ENCODE measurements at places on chromosomes 7 and 10.

GRCh38 chr10:120715171-120715570 is 136.0 kb upstream of the WDR11 start:
- DNase-seq = no peak

DNA sequence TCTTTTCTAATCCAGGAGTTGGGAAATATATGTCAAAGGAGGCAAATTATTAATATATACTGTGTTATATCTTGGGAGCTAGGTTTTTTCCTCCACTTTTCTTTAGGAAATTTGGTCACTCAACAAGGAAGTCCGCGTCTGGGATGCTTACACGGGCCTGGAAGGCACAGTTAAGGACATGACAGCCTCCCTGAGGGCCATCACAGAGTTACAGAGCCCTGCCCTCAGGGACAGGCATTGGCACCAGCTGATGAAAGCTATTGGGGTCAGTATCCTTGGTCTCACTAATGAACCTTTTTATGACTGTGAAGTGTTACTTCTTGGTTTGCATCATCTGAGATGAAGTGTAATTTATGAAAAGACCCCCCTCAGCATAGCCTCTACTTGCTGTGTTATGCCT is 74.7 kb downstream of the DNAH11 start:
- no peak for DNase-seq

DNA sequence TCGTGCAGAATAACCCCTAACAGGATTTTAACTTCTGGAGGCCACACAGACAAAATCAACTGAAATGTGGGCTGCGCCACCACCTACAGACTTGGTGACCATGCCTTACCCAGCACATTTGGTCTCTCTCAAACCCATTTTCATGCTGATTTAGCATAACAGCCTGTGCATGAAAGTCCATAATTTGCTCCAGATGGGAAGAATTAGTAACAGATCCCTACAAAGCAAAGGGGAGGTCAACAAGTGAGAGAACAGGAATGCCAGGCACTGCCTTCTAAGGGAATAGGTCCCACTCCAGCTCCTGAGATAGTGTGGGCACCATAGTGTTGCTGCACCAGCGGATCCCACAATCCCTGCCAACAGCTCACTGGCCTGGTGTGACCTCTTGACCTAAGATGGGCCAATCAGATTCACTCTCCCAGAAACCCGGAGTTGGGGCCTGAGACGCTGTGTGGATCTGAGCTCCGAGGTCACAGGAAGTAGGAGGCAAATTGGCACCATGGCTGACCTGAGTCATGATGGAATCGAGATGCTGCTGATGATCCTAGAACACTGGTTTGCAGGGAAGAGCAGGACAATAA is 32.4 kb downstream of the SLIT1 start:
- DNase-seq = no peak

- DNase-seq = no peak
Observed at GRCh38 chr7:101764221-101764620, 53.2 kb upstream of the CUX1 start.
